ENCODE measurements at places on chromosomes 3 and 15. TPM values are rescaled to one million over a fixed set of nuclear protein-coding genes. Genes with fewer than 3 reads are reported as not detected.

DNA sequence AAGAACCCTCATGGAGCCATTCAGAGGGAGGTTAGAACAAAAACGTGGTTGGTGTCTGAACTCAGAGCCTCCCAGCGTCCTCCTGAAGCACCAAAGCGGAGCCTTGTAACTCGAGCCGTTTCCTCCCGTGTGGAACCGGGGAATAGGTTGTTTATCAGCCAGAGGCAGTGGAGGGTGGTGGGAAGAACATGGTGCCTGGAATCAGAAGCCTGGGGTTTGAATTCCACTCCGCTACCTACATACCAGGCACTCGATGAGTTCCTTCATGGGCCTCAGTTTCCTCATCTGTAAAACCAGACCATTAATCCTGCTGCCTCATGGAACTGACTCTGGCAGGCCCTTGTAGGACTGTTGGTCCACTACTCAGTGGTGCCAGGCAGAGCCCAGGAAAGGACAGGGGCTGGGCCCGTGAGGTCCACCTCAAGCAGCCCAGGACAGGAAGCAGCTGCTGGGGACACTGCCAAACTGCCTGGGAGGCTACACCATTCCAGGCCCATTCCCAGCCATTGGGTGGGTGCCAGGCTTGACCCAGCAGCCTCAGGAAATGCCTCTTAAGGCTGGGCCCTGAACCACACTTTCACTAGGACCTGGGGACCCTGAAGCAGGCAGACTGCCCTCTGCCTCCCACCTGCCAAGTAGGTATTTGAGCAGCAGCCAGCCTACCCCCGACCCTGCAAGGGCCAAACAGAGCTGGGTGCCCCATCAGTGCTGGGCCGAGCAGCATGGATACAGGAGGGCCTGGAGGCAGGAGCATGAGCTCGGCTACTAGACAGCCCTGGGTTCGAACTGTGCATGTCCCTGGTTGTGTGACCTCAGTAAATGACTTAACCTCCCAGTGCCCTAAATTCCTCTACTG lies 33.4 kb downstream of the PRKCD start:
- DNase-seq = peak; percentile 39

RCN2 gene
- 30.2 TPM for polyA plus RNA-seq

OR5K2 gene
- not detected for polyA plus RNA-seq

DNA sequence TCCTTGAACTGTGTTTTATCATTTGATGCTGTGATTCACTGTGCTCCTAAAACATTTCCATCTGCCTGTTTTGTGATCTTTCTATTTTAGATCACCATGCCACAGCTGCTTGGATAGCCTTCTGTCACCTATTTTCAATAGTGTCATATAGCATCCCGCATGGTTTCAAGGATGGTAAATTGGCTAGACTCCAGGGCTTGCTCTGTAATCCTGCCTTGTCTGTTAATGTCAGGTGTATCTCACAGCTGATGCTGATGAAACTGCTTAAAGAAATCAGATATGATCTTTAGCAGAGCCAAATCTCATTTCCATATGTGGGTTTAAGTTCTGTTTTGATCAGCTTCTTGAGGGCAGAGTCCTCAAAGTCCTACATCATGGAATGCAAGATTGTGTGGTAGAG lies 182.2 kb downstream of the UBE2E2 start:
- no peak for DNase-seq

DNA sequence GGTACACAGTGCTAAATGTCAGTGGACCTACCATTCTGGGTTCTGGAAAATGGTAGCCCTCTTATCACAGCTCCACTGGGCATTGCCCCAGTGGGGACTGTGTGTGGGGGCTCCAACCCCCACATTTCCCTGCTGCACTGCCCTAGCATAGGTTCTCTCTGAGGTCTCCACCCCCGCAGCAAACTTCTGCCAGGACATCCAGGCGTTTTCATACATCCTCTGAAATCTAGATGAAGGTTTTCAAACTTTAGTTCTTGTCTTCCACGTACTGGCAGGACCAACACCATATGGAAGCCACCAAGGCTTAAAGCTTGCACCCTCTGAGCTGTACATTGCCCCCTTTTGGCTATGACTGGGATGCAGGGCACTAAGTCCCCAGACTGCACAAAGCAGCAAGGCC lies 788.2 kb upstream of the ALCAM start:
- no peak for DNase-seq

CCDC39 gene
- polyA plus RNA-seq = not detected

ZBED2 gene
- not detected for polyA plus RNA-seq

RAP2B gene
- 7.9 TPM for polyA plus RNA-seq
